ENCODE measurements at places on chromosomes 1 and 21.

DNA sequence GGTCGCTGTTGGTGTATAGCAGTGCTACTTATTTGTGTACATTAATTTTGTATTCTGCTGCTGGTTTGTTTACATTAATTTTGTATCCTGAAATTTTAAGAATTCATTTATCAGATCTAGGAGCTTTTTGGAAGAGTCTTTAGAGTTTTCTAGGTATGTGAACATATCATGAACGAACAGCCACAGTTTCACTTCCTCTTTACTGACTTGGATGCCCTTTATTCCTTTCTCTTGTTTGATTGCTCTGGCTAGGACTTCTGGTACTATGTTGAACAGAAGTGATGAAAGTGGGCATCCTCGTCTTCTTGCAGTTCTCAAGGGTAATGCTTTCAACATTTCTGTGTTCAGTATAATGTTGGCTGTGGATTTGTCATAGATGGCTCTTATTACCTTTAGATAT is 1757.9 kb downstream of the BRINP3 start:
- DNase-seq = no peak

DNA sequence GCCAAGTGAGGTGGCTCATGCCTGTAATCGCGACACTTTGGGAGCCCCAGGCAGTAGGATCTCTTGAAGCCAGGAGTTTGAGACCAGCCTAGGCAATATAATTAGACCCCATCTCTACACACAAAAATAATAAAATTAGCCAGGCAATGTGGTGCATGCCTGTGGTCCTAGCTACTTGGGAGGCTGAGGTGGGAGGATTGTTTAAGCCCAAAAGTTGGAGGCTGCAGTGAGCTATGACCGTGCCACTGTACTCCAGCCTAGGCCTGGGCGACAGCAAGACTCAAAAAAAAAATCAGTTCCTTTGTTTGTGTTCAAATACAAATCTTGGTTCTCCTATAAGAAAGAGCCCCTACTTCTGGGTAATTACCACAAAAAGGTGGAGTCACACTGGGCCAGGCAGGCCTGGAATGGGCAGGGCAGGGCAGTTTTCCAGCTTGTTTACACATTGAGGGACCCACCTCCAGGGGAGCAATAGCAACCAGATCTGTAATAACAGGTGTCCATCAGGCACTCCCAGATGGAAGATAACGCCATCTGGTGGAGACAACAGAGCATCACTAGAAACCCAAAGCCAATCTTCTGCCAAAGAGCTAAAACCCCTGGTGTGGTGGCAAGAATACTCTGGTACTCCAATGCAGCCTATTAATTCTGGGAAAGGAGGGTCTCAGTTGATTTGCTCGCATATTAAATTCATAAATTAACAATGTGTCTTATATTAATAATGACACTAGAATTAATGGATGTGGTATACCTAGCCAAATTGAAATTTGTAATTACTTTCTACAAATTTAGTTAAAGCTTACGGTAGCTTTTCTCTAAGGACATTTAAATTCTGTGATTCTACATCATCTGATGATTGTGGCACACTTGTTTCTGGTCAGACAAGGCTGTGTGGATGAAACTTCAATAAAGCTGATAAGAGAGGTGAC is 13.2 kb downstream of the PPP1R15B start:
- DNase-seq = peak; percentile 85

DNA sequence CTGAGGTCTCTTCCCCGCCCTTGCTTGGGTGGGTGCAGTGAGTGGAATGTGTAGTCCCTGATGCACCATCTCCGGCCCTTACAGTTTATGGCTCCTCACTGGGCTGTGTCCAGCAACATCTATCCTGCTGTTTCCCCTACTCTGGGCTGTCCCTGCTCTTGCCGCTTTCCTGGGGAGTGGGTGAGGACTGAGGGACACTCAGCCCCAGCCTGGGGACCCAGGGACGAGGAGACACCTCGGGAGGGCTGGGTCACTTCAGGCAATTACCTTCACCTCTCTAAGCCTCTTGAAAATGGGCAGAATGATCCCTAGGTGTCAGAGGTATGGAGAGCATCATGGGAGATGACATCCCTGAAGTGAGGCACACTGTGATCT is 13.6 kb upstream of the LRP8 start:
- no peak for DNase-seq

GRCh38 chr1:149888999-149889289 is 10.4 kb upstream of the BOLA1 start:
- no peak for DNase-seq

GRCh38 chr1:3190256-3191041 is 121.4 kb downstream of the PRDM16 start:
- DNase-seq = no peak

DNA sequence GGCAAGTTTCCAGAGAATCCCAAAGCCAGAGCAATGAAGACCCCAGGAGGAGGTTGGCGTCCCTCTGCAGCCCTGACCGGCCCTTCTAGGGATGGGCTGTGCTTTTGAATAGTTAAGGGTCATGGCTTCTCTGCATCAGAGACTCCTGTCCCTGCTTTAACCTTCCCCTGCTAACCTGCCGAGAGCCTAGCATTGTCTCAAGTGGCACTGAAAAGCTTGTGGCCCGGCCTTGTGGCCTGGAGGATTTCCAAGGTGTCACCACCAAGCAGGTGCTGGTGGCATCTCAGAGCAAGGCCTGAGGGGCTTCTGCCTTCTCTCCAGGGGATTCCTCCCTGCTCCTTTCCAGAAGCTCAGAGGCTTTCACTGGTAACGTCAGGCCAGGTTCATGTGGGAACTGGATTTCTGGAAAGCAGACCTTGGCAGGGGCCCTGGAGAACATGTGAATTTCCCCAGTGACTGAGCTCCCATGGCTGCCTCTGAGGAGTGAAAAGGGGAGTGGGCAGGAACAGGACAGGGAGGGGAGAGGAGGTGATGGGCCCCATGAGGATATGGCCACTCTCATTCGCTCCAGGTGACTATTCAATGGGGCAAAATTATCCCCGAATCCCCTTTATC is 409.9 kb downstream of the PTPRU start:
- DNase-seq = no peak

- peak; percentile 61 for DNase-seq
These were observed 47.1 kb downstream of the C8A start for GRCh38 chr1:56901716-56902115.

GRCh38 chr1:156553860-156554485 is 18.4 kb downstream of the IQGAP3 start:
- no peak for DNase-seq

DNA sequence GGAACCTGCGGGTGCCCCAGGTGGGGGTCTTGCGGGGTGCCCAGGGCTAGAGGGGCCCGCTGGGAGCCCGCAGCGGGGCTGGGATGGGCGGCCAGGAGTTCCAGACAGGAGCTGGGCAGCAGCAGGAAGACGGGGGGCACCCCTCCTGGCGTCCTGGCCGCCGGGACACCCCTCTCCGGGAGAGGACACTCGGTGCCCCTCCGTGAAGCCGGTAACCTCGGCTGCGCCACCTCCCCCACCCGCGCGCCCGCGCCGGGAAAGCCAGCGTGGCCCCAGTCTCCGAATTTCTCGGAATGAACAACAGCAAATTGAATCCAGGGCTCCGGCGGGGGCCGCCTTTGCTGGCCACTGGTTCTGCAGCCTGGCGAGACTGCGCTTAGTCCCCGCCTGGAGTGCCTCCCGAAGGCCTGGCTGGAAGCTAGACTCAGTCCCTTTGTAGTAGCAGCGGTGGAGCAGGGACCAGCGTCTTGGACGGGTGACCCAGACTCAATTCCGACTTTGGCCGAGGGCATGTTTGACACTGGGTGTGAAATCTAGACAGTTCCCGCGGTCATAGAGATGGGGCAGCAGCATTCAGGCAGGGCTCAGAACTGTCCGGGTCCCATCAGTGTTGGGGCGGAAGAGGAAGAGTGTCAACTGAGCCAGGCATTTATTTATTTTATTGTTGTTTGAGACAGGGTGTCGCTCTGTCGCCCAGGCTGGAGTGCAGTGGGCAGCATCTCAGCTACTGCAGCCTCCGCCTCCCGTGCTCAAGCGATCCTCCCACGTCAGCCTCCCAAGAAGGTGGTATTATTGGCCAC is 773 bp downstream of the IFNGR2 start:
- peak; percentile 44 for DNase-seq

GRCh38 chr1:52532731-52533327 is 20.1 kb downstream of the TUT4 start:
- no peak for DNase-seq

GRCh38 chr1:205447457-205448341 is 8.1 kb downstream of the BLACAT1 start:
- DNase-seq = no peak

DNA sequence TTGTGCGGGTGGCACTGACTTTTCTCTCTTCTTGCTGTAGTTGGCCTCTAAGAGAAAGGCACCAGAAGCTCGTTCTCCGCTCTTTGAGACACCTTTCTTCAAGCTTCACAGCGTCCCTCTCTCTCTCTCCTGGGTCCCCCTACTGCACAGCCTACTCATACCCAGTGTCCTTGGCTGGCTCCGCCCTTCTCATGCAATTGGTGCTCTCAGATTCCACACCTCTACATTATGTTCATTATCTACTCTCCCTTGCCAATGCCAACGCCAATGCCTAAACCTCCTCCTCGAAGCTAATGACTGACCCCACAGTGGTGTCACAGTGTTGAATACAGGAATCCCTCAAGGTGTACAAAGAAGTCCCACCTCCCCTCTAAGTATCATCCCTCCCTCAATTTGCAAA is 4.8 kb upstream of the DNAJC28 start:
- no peak for DNase-seq

GRCh38 chr1:220327106-220327505 is 54.9 kb upstream of the RAB3GAP2 start:
- no peak for DNase-seq

GRCh38 chr1:54375712-54376429 is 30.3 kb downstream of the SSBP3 start:
- no peak for DNase-seq

DNA sequence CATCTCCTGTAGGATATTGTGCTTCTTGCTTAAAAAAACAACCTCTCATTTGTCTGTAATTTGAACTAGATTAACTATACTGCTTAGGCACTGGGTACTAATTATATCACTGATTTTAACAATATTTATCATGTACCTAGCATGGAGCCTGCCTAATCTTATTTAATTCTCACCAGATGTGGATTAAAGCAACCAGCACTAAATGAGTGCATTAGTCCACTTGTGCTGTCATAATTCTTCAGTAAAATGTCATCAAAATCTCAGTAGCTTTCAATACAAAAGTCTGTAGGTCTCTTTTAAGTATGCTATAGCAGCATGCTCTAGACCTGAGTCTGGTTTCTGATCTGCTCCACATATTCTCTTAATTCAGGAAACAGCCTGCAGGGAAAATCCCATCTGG is 368.1 kb downstream of the NCAM2 start:
- DNase-seq = no peak

GRCh38 chr1:165772739-165773138 is 4.1 kb upstream of the TMCO1 start:
- no peak for DNase-seq

DNA sequence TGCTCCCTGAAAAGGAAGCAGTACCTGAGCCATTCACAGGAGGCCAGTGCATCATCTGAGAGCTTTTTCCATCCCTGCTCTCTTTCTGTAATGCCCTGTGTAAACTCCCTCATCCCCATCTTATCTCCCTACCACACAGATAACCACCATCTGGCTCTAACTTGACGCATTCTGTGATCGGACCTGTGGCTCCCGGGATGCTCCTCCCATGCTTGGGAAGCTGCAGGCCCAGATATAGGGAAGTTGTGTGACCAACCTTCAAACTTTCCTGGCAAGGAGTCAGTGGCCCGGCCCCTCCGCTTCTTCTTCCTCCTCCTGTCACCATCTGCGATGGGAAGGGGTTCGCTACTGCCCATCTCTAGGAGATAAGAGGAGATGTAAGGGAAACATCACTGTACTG is 21.1 kb downstream of the MKNK1 start:
- DNase-seq = no peak

DNA sequence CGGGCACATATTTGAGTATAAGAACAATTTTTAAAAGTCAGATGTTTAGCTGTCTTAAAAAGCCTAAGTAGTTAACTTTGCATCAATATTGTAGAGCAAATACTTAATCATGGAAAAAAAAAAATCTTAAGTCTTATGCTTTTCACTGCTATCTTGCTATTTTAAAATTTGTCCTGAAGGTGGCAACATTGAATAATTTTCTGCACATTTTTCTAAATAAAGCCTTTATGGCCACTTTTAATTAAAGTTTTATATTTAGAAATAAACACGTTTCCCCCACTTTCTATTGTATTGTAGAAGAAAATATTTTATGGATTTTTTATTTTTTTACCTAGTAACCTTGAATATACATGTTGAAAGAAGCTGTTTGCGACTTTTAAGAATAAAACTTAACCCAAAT is 198.8 kb downstream of the AMY1C start:
- no peak for DNase-seq

GRCh38 chr1:172019976-172020375 is 178.7 kb downstream of the DNM3 start:
- DNase-seq = no peak

DNA sequence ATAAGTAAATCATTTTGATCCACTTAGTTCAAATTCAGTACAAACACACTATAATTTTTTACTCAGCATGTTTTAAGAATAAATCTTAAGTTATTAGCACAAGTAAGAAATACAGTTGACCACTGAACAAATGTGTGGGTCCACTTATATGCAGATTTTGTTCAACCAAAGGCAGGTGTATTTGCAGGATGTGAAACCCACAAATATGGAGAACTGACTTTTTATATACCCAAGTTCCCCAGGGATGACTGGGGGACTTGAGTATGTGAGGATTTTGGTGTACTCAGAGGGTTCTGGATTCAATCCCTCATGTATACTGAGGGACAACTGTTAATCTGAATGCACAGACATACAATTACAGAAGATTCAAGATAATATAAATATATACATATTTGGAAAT is 25.7 kb upstream of the ERICH3 start:
- no peak for DNase-seq

DNA sequence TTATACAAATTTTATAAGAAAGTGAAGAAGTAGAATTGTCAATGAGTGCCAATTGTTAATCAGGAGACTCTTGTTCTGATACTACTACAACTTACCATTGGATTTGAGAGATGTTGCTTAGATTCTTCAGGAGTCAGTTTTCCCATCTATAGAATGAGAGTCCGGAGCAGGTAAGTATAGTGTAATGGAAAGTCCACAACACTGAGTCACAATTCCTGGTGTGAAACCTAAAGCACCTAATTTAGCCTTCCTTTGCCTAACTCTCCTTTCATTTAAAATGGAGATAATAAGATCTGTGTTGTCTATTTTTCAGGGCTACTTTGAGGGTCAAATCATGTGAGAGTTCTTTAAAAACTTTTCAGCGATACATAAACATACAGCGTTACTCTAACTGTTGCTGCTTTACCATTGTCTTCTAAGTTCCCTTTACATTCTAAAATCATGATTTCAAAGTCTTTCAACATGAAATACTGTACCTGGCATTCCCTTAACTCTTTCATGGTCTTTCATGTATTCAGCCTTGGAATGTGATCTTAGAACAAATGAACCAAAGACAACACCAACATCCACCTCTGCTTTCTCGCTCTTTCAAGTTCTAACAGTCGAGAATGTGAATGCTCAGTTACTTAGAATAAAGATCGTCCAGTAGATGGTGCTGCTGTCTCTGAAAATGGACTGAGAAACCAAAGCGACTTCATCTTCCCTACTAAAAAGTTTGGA is 90.9 kb downstream of the SLC30A10 start:
- peak; percentile 24 for DNase-seq

DNA sequence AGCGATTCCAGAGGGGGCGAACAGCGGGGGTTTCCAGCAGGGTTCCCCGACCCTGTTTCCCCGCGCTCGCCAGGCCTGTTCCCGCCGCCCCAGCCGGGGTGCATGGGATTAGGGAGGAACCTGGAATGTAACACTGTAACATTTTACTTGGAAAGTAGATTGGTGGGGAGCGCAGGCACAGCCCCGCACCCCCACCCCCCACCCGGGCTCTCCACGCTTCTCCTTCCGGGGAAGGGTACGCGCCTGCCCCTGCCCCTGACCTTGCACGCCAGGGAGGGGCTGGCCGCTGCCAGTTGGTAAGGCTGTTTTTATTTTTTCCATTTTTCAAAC is 427 bp downstream of the FAM3B start:
- DNase-seq = no peak

Data from AG08395 (cell line).